NCI-H460 (cell line): ENCODE measurements at places on chromosomes 13 and 19. TPM values are rescaled to one million over a fixed set of nuclear protein-coding genes. Genes with fewer than 3 reads are reported as not detected.

The F10 gene
- total RNA-seq, result 0.59 and 0.61 TPM in 2 replicates

DNA sequence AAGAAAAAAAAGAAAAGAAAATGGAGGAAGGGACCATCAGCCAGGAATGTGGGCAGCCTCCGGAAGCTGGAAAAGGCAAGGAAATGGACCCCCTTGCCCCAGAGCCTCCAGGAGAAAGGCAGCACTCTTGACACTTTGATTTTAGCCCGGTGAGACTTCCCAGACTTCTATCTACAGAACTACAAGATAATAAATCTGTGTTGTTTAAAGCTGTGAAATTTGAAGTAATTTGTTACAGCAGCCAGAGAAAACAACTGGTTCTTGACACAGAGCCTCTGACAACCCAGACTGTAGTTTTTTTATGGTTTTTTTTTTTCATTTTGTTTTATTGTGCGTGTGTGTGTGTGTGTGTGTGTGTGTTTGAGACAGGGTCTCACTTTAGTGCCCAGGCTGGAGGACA, 7.6 kb downstream of the CTU1 start:
- no peak for DNase-seq

DNA sequence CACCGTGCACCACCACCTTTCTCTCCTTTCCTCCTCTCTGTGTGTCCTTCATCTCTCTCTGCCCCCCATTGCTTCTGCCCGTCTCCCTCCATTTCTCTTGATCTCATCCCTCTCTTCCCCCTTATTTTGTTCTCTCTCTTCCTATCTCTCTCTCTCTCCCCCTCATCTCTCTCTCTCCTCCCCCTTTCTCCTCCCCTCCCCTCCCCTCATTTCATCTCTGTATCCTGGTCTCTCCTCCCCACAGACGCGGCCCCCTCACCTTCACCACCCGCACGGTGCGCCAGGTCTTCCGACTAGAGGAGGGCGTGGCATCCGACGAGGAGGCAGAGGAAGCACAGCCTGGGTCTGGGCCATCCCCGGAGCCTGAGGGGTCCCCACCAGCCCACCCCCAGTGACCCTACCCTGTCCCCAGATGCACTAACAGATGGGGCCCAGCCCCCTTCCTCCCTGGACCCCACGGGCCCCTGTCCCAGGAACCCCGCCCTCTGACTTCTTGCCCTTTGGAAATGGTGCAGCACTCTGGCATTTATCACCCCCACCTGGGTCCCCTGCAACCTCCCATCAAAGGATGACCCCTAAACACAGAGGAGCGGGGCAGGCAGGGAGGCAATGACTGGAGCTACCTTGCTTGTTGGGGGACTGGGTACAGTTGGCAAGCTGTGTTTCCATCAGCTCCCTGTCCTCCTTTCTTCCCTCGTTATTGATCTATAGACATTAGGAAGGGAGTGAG, 19.6 kb downstream of the KCNC3 start:
- no peak for DNase-seq

The PRR19 gene
- 0.35 TPM in 1 of 2 replicates, not detected in the other for total RNA-seq

The MEF2B gene
- 0.32 and 0.59 TPM in 2 replicates for total RNA-seq

DNA sequence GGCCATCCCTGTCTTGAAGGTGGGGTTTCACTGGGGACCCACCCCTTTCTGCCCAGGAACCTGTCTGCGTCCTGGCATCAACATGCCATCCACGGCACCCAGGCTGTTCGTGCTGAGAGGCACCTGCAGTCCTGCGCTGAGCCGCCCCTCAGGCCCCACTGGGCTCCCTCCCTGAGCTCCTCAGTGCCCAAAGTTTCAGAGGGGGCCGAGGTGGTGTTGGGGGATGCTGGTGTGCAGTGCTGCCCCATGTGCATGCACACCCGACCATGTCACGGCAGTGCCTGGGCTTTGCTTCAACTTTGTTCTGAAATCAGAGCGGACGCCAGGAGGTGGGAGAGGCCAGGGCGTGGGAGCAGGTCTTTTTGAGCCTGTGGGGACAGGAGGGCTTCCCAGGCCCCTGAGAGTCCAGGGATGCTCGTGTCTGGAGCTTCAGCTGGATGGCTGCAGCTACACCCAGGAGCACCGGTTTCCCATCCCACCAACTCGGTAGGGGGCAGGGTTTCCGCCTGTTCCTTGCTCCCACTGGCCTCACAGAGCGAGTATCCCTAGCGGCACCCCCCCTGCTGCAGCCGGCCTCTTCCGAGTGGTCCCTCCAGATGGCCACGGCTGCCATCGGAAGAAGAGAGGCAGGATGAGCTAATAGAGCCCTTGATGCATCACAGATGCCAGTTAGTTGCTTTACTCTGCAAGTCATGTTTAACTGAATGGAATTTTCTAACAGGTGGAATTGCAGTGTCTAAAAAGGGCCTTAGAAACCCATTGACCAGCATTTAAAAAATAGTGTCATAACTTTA, 44.0 kb downstream of the WDFY2 start:
- no peak for DNase-seq

DNA sequence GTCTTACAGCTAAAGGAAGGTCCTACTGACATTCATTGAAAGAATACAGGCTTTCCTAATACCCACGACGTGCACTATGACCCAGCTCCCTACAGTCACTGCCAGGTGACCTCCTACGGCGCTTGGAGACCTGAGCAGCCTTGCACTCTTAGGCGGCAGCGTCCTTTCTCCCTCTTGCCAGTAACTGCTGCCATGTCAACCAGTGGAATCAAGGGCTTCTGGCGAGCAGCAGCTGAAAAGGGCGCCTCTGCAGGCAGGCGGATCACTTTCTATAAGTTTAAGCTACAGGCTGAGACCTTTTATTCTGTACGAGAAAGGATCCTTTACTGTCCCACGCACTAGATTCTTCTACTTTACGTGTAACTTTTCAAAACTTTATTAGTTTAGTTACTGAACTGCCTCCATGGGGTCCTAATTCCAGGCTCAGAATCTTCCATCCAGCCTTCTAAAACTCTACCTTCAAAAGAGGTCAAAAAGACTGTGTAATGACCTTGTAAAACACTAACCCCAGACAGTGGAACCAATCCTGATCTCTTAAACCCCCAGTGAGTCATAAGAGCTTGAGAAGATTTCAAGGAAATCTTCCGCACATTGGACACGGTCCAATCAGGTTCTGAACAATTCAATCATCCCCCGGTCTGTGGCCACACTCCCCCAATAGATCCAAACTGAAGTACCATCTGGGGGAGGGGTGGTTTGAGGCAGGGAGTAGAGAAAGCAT, 1.9 kb downstream of the KCTD12 start:
- DNase-seq, result no peak

GRCh38 chr13:69857183-69857821, 250.3 kb upstream of the ATXN8OS start:
- peak; percentile 55 for DNase-seq

The CCDC122 gene
- 7.4 and 10.0 TPM in 2 replicates for total RNA-seq

DNA sequence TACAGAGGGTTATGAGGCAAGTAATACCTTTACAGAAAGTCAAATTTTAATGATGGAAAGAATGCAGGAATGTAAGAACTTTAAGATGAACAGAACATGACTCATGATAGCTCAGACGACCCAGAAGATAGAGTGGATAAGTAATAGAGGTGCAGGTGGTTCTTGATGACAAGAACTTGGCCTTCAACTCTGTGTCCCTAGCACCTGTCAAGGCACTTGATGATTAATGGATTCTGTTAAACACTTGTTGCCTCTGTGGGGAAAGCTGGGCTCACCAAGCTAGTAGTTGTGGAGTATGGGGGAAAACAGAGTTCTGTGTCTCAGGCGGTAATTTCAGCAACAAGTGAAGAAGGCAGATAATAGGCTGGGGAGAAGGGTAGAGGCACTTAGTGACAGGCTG, 306.2 kb downstream of the ATP8A2 start:
- no peak for DNase-seq

GRCh38 chr13:34943436-34944273, 1.6 kb downstream of the NBEA start:
- no peak for DNase-seq

The SLITRK5 gene
- total RNA-seq, result 4.6 and 5.5 TPM in 2 replicates

The TECR gene
- 53.8 and 59.1 TPM in 2 replicates for total RNA-seq

The IRF2BP1 gene
- 19.2 and 19.7 TPM in 2 replicates for total RNA-seq

DNA sequence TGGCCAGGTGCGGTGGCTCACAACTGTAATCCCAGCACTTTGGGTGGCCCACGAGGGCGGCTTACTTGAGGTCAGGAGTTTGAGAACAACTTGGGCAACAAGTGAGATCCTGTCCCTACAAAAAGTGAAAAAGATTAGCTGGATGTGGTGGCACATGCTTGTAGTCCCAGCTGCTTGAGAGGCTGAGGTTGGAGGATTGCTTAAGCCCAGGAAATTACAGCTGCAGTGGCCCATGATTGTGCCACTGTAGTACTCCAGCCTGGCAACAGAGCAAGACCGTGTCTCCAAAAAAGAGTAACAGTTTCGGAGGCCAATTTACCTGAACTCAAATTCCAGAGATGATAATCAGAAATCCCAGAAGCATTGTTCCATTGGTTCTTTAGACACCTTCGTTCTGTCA, 4.4 kb downstream of the ZNF473 start:
- DNase-seq, result no peak

The ZNF439 gene
- total RNA-seq, result not detected in 2 replicates

DNA sequence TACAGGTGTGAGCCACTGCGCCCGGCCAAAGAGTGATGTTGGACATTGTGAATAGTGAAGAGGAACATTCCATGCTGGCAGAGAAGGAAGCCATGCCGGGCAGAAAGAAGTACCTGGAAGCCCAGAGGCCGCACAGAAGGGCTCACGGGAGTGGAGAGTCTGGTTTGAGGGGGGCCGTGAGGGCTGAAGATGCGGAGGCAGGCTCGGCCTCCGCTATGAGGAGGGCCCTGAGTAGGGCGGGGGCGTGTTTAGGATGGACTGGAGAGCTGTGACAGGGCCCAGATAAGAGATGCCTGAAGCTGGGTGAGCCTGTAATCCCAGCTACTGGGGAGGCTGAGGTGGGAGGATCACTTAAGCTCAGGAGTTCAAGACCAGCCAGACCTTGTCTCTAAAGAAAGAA, 1.6 kb downstream of the JOSD2 start:
- no peak for DNase-seq

DNA sequence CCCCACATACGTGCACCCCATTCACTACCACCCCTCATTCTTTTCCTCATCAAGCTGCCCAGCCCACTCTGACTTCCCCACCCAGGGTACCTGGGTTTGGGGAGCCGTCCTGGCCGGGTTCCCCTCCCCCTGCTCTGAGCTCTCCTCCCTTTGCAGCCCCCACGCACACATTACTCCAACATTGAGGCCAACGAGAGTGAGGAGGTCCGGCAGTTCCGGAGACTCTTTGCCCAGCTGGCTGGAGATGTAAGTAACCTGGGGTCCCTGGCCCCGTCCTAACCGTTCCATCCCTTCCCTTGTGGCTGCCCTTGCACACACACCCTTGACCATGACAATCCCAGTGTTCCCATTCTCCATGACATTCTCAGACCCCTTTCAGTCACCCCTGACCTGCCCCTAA, 2.6 kb downstream of the CAPNS1 start:
- DNase-seq, result no peak

The METTL21C gene
- not detected in 2 replicates for total RNA-seq

The MUC16 gene
- total RNA-seq, result under 0.01 TPM in 1 of 2 replicates, not detected in the other

DNA sequence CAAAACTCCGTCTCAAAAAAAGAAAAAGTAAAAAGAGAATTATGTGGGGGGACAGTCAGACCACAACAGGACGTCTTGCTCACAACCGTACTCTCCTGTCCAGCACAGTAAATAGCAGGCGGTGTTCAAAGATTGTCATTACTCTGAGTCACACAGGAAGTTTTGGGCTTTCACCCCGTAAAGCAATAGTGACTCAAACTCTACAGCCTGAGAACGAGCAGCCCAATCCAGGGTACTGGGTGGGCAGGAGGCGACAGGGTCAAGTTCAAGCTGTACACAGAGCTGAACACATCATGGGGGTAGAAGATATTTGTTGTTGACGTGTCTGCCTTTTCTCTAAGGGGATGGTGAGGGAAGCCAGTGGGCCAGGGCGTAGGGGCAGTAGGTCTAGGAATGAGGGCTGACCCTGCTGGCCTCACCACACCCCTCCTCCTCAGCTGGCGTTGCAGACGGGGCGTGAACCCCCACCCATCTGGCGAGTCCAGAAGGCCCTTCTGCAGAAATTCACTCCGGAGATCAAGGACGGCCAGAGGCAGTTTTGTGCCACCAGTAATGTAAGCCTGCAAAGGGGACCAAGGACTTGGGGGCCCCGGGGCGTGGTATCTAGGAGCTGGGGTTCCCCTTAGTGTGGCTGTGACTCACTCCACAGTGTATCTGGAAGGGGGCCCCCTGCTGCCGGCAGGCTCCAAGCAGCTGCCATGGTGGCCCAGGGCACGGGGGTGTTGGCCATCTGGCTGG, 23.3 kb downstream of the PRR12 start:
- DNase-seq, result no peak

The TLE6 gene
- 3.9 and 4.7 TPM in 2 replicates for total RNA-seq

- no peak for DNase-seq
These were observed 238.6 kb downstream of the POU4F1 start for GRCh38 chr13:78364711-78365110.

DNA sequence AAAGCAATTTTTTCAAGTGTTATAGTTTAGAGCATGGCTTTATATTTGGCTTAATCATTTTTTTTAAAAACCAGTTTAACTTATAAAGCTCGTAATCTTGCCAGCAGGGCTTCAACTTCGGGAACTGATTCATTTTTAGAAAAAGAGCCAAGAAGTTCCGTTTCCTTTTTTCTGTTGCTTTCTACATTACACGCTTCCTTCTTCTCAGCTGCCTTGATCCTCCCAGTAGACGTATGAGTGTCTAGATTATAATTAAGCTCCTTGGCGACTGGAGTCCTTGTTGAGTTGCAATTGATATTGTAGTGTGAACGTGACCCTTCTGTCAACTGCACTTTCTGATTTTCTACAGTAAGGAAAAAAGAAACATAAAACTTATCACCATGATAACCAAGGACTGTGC, 497.2 kb downstream of the DIAPH3 start:
- DNase-seq, result no peak

- no peak for DNase-seq
These were observed 255.4 kb downstream of the COG6 start for GRCh38 chr13:39910833-39911232.

DNA sequence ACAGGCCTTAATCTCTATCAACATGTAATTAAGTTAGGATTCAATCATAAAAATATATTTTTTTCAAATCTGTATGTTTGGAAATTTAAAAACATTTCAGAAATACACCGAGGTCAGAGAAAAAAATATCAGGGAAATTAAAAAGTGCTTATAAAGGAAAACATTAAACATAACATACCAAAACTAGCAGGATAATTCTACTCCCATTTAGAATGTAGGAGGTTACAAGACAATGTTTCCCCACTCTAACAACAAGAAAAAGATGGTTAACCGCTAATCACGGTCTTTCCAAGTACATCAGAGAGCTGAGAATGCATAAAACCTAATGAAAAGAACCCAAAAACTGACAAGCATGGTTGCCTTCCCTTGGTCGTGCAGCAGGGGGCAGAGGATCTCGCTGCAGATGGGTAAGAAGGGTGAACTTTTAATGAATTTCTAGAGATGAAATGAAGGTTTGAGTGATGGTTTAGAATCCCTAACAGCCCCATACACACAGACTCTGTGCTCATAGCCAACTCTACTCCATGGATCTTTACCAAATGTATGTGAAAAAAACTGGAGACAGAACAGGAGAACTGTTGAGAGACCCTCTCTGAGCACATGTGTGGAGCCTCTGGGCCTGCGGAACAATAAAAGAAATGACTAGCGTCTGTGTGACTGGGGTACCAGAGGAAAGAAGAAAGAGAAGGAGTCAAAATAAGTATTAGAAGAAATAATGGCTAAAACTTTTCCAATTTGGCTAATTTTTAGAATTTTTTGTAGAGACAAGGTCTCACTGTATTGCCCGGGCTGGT, 51.3 kb upstream of the LSM14A start:
- DNase-seq, result peak; percentile 15

The EPSTI1 gene
- 4.9 and 6.0 TPM in 2 replicates for total RNA-seq

The PSG1 gene
- total RNA-seq, result not detected in 2 replicates
